DMS 273 treated with DMSO at 0.1 percent for 48 hours (cell line): ENCODE measurements at places on chromosomes 11 and 22.

DNA sequence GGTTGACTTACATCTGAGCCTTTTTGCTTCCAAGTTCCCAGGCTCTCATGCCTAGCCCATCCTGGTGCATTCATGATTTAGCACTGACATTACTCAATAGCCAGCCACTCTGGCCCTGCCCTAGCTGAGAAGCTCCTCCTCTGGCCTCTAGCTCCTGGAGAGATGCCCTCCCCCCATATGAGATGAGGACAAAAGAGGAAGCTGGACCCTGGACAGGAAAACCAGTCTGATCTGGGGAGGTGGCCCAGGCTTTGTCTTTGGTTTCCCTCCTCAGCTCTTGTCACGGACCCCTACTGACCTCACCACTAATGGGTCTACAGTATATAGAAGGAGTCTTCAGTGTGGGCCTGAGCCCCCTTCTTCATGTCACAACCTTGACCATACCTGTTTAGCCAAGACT is 3.0 kb downstream of the RHOG start:
- no peak for DNase-seq

- DNase-seq, result no peak
Observed at GRCh38 chr11:110524238-110524637, 94.5 kb downstream of the FDX1 start.

- DNase-seq, result no peak
Observed at GRCh38 chr11:6530848-6531247, 33.8 kb downstream of the DNHD1 start.

DNA sequence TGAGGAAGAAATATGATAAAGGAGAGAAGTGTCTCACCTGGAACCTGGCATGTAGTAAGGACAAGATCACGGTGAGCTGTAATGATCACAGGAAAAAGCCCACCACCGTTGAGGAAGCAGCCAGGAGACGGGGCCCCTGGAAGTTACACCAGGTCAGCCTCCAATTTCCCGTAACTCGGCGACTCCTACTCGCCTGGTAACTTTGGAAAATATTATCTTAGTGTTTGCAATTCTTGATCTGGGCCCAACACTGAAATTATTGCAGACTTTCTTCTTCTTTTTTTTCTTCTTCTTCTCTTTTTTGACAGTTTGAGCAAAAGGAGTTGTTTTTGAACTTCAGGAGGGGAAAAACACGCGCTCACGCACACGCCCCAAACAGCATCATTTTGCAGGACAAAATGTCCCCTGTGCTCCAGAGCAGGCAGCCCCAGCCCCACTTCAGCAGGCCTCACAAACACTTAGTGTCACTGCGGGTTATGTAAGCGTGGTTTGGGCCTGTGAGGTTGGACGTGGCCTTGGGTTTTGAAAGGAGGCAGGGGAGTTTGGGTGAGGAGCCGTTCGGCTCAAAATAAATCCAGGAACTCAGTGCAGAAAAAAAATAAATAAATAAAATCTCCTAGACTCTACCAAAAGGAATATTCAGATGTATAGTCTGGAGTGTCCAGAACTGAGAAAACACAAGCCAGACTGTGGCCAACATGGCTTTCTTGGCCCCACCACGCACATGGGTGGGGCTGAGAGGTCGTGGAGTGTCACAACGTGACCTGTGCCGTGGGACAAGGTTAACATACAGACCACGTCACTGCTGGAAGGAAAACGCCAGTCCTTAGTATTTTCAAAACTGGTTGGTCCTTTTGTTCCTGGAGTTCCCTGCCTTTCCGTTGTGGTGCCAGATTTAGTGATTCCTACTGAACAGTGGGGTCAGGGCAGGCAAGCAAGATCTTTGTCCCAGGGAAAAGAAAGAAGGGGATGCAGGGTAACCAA is 26.3 kb upstream of the MN1 start:
- no peak for DNase-seq

DNA sequence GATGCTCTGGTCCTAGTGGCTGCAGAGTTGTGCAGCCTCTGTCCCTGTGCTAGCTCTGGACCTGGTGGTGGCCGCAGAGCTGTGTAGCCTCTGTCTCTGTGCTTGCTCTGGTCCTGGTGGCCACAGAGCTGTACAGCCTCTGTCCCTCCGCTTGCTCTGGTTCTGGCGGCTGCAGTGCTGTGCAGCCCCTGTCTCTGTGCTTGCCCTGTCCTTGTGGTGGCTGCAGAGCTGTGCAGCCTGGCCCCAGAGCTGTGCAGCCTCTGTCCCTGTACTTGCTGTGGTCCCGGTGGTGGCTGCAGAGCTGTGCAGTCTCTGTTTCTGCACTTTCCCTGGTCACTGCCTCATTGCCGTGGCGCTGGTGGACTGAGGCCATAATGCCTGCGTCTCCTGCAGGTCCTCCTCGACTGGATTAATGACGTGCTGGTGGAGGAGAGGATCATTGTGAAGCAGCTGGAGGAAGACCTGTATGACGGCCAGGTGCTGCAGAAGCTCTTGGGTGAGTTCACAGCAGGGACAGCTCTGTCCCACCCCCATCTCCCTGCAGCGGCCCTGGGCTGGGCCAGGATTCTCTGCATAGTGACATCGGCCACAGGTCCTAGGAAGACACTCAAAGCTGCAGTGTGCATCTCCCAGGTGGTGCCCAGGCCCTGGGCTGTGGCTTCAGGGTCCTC is 61.9 kb upstream of the PARVG start:
- DNase-seq, result no peak

DNA sequence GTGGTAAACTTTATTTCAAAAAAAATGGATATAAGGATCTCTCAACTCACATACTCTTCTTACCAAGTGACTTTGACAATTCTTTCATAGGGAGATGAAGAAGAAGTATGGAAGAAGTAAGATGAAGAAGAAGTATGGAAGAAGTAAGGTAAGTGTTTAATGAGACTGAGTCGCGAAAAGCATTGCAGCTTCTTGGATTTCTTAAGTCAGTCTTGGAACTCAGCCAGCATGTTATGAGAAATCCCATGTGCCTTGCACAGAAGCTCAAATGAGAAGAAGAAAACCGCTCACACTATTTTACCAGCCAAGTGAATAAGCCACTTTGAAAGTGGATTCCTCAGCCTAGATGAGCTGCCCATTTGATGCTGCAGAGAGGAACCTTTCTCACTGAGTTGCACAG is 332.0 kb upstream of the CCDC179 start:
- no peak for DNase-seq

GRCh38 chr11:129144256-129144655 is 47.9 kb downstream of the ARHGAP32 start:
- no peak for DNase-seq
